ENCODE measurements at places on chromosomes 2 and 18. TPM values are rescaled to one million over a fixed set of nuclear protein-coding genes. Genes with fewer than 3 reads are reported as not detected.

FAP gene
- not detected for total RNA-seq

GPR39 gene
- not detected for total RNA-seq

RAB17 gene
- not detected for total RNA-seq

REG1A gene
- total RNA-seq, result not detected

NEB gene
- 0.26 TPM for total RNA-seq

DNAH7 gene
- total RNA-seq, result not detected

SERPINB13 gene
- not detected for total RNA-seq

RIT2 gene
- total RNA-seq, result not detected

NT5C1B gene
- total RNA-seq, result not detected

GPR155 gene
- total RNA-seq, result 13.5 TPM

CXCR4 gene
- total RNA-seq, result 160 TPM

UGT1A4 gene
- total RNA-seq, result not detected

IFIH1 gene
- 66.8 TPM for total RNA-seq

LAMA1 gene
- not detected for total RNA-seq

ERICH2 gene
- not detected for total RNA-seq

SCN3A gene
- 0.07 TPM for total RNA-seq

SULT1C3 gene
- total RNA-seq, result not detected

SOCS6 gene
- total RNA-seq, result 2.4 TPM

TCF23 gene
- total RNA-seq, result not detected

PTGR3 gene
- 33.5 TPM for total RNA-seq

TUBA4B gene
- total RNA-seq, result not detected

GRCh38 chr2:211946960-211947359 lies 591.6 kb downstream of the ERBB4 start:
- H3K4me1 ChIP-seq, result no peaks in the 10 kb centered on the region
- H3K4me3 ChIP-seq, result no peak overlapping the region
- no peaks in the 10 kb centered on the region for H3K27me3 ChIP-seq
- no peak for DNase-seq
- no peak overlapping the region for H3K27ac ChIP-seq

- no peaks in the 10 kb centered on the region for H3K27me3 ChIP-seq
- H3K27ac ChIP-seq, result no peak overlapping the region
- DNase-seq, result no peak
- H3K4me1 ChIP-seq, result peaks cover 16% of the 10 kb centered on the region
Measured at GRCh38 chr18:79191956-79192355, 122.8 kb downstream of the ATP9B start.

DNA sequence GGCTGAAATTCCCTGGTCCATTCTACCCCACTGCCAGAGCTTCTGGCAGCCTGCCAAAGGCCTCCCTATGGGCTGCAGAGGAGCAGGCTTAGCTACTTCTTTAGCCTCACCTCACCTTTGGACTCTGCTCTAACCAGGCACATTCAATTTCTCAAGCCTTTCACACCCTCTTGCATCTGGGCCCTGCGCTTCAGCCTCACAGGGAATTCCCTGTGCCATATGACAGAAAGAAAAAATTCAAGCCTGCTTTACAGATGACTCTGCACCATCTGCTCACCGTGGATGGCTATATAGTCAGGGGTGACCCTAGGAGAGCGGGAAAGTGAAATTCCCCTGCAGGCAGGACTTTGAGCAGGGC lies 62.5 kb downstream of the REEP1 start:
- DNase-seq, result no peak
- no peak overlapping the region for H3K27ac ChIP-seq
- peaks cover 20% of the 10 kb centered on the region for H3K36me3 ChIP-seq
- peaks cover 19% of the 10 kb centered on the region for H3K4me1 ChIP-seq
- peaks cover 11% of the 10 kb centered on the region for H3K27me3 ChIP-seq

- no peak overlapping the region for H3K4me3 ChIP-seq
- no peaks in the 10 kb centered on the region for H3K36me3 ChIP-seq
- no peak for DNase-seq
Measured at GRCh38 chr2:78029392-78029995, 507.3 kb upstream of the LRRTM4 start.

DNA sequence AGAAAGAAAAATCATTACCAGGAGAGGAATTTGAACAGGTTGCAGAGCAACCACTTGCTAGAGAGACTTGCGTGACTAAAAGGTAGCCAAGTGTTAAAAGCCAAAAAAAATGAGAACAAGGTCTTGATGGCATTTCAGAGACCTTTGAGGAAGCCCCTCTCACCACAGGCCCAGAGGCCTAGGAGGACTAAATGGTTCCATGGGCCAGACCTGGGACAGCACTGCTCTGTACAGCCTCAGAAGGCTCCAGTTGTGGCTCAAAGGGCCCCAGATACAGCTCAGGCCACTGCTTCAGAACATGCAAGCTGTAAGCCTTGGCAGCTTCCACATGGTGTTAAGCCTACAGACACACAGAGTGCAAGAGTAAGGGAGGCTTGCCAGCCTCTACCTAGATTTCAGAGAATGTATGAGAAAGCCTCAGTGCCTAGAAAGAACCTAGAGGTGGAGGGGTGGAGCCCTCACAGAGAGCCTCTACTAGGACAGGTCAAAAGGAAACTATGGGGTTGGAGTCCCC lies 15.3 kb downstream of the CNDP1 start:
- no peak overlapping the region for H3K27ac ChIP-seq
- H3K27me3 ChIP-seq, result peaks cover 17% of the 10 kb centered on the region
- H3K4me1 ChIP-seq, result peaks cover 4% of the 10 kb centered on the region

GRCh38 chr2:127680706-127681287 lies 5.5 kb upstream of the LIMS2 start:
- no peak for DNase-seq
- no peaks in the 10 kb centered on the region for H3K36me3 ChIP-seq
- H3K4me3 ChIP-seq, result no peak overlapping the region
- peaks cover 49% of the 10 kb centered on the region for H3K27me3 ChIP-seq
- peaks cover 2% of the 10 kb centered on the region for H3K4me1 ChIP-seq

GRCh38 chr2:120287183-120288015 lies 34.7 kb downstream of the RALB start:
- peak overlapping the region; percentile 77 for H3K27ac ChIP-seq
- peaks cover 50% of the 10 kb centered on the region for H3K4me1 ChIP-seq
- peak overlapping the region; percentile 28 for H3K4me3 ChIP-seq
- H3K27me3 ChIP-seq, result no peaks in the 10 kb centered on the region

DNA sequence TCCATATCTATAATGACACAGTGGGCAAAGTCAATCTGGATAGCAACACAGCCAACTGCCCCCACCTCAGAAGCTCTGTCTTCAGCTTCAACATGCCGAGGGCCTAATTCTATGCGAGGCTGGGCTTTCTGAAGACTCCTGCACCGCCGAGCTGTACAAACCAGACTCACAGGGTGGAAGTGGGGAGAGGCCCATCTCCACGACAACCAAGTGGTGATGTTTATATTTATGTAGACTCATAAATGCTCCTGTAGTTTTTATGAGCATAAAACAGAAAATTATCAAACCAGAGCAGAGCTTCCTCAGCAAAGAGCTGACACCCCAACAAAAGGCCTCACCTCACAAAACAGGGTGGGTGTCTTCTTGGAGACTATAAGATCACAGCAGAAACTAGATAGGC lies 77.0 kb upstream of the LGALSL start:
- no peaks in the 10 kb centered on the region for H3K4me1 ChIP-seq
- no peak overlapping the region for H3K27ac ChIP-seq
- H3K27me3 ChIP-seq, result peaks cover 15% of the 10 kb centered on the region
- no peaks in the 10 kb centered on the region for H3K36me3 ChIP-seq
- H3K4me3 ChIP-seq, result no peak overlapping the region

GRCh38 chr2:241672243-241673188 lies 14.1 kb downstream of the DTYMK start:
- H3K27ac ChIP-seq, result peak overlapping the region; percentile 45
- peaks cover 18% of the 10 kb centered on the region for H3K4me1 ChIP-seq
- no peak for DNase-seq

GRCh38 chr2:99085421-99085820 lies 56.1 kb upstream of the C2orf15 start:
- no peak for DNase-seq
- H3K27ac ChIP-seq, result no peak overlapping the region
- no peaks in the 10 kb centered on the region for H3K36me3 ChIP-seq
- H3K4me1 ChIP-seq, result peaks cover 4% of the 10 kb centered on the region
- peaks cover 36% of the 10 kb centered on the region for H3K27me3 ChIP-seq

- H3K27ac ChIP-seq, result no peak overlapping the region
- H3K4me1 ChIP-seq, result peaks cover 44% of the 10 kb centered on the region
- DNase-seq, result peak; percentile 42
Measured at GRCh38 chr2:98908931-98909316, 27.1 kb downstream of the CRACDL start.

DNA sequence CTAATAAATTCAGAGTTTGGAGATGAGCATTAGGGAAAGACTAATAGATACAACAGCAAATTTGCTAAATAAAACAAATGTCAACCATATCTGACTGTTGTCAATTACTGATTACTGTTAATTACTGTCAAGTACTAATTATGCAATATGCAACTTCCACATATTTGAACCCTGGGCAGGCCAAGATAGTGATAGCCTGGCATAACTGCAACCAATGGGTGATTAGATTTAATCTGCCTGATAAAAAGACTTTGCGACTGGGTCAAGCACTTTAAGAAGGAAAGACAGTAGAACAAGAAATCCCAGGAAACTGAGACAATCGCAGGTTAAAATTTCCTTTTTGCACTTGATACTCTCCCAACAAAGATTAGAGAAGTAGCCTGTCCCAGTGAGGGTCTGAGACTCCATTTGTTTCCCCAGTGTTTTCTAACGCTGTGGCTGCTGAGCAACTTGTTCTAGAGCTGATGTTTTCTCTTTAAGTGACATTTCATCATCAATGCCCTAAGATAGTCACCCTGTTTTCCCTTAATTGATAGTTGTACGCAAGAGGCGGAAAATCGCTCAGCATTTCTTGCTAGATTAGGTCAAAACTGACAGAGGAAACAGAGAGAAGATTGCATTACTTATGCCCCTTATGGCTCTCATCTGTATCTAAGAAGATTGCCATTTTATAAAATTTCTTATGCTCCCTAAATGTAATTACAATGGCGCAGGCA lies 17.8 kb downstream of the ARHGAP15 start:
- no peak overlapping the region for H3K4me3 ChIP-seq
- H3K36me3 ChIP-seq, result peaks cover 55% of the 10 kb centered on the region
- peaks cover 69% of the 10 kb centered on the region for H3K4me1 ChIP-seq
- no peak overlapping the region for H3K27ac ChIP-seq
- DNase-seq, result no peak

GRCh38 chr2:237894396-237894979 lies 35.1 kb downstream of the RAMP1 start:
- no peak for DNase-seq
- peaks cover 43% of the 10 kb centered on the region for H3K4me1 ChIP-seq
- H3K27me3 ChIP-seq, result no peaks in the 10 kb centered on the region

GRCh38 chr2:64988420-64989125 lies 626 bp upstream of the SLC1A4 start:
- peaks cover 75% of the 10 kb centered on the region for H3K4me1 ChIP-seq
- peak overlapping the region; percentile 75 for H3K4me3 ChIP-seq
- peak; percentile 91 for DNase-seq
- peaks cover 3% of the 10 kb centered on the region for H3K27me3 ChIP-seq
- peak overlapping the region; percentile 78 for H3K27ac ChIP-seq

- H3K36me3 ChIP-seq, result no peaks in the 10 kb centered on the region
- DNase-seq, result no peak
- no peak overlapping the region for H3K27ac ChIP-seq
- no peaks in the 10 kb centered on the region for H3K4me1 ChIP-seq
Measured at GRCh38 chr2:206693399-206694137, 24.6 kb downstream of the DYTN start.

GRCh38 chr18:59057969-59058368 lies 81.7 kb upstream of the SEC11C start:
- H3K4me3 ChIP-seq, result no peak overlapping the region
- no peak overlapping the region for H3K27ac ChIP-seq
- no peaks in the 10 kb centered on the region for H3K36me3 ChIP-seq
- no peak for DNase-seq
- H3K27me3 ChIP-seq, result peaks cover 8% of the 10 kb centered on the region

DNA sequence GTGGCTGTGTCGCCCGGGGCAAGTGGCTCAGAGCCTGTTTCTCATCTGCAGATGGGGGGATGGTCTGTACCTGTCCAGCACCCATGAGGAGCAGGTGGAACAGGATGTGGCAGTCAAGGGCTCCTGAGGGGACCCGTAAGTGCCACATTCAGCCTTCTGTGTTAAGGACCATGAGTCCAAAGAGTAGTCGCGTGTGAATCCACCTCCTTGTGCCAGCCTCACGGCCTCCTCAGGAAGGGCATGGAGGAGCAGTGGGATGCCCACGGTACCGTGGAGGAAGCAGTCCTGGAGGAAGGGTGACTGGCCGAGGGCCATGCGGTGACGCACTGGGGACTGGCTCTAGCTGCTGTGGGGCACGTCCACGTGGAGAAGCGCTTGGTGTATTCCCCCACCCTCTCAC lies 61.1 kb downstream of the ODC1 start:
- H3K4me1 ChIP-seq, result peaks cover 37% of the 10 kb centered on the region
- H3K27me3 ChIP-seq, result no peaks in the 10 kb centered on the region
- no peaks in the 10 kb centered on the region for H3K36me3 ChIP-seq
- no peak overlapping the region for H3K4me3 ChIP-seq

- H3K27me3 ChIP-seq, result no peaks in the 10 kb centered on the region
- no peaks in the 10 kb centered on the region for H3K4me1 ChIP-seq
- H3K36me3 ChIP-seq, result no peaks in the 10 kb centered on the region
- no peak for DNase-seq
Measured at GRCh38 chr2:153404792-153405191, 73.8 kb downstream of the RPRM start.

GRCh38 chr2:46847185-46847710 lies 68.4 kb downstream of the MCFD2 start:
- no peaks in the 10 kb centered on the region for H3K36me3 ChIP-seq
- H3K4me1 ChIP-seq, result no peaks in the 10 kb centered on the region
- no peak overlapping the region for H3K27ac ChIP-seq
- H3K4me3 ChIP-seq, result no peak overlapping the region
- peaks cover 27% of the 10 kb centered on the region for H3K27me3 ChIP-seq
- DNase-seq, result no peak

DNA sequence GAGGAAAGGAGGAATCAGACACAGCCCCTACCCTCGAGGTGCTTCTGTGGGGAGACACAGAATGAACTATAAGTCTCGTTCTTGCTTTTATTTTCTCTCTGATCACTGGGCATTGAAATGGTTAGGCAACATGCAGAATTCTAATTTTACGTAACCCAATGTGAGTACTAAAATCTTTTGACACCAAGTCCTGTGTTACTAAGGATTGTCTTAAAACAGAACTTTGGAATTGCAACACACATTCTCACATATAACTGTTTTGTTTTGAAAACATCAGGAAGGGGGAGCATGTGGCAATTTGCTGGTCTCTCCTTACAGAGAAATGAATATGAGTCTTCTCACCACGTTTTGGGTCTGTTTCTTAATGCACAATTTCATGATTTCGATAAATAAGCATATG lies 23.6 kb upstream of the SULT1C4 start:
- H3K27ac ChIP-seq, result no peak overlapping the region
- H3K27me3 ChIP-seq, result peaks cover 25% of the 10 kb centered on the region
- DNase-seq, result no peak
- peaks cover under 1% of the 10 kb centered on the region for H3K4me1 ChIP-seq

GRCh38 chr2:65085148-65085547 lies 28.9 kb downstream of the CEP68 start:
- H3K4me3 ChIP-seq, result no peak overlapping the region
- H3K36me3 ChIP-seq, result peaks cover 49% of the 10 kb centered on the region
- no peak overlapping the region for H3K27ac ChIP-seq
- no peaks in the 10 kb centered on the region for H3K27me3 ChIP-seq

GRCh38 chr18:60406721-60407120 lies 34.1 kb upstream of the MC4R start:
- H3K27ac ChIP-seq, result no peak overlapping the region
- H3K4me3 ChIP-seq, result no peak overlapping the region
- H3K36me3 ChIP-seq, result no peaks in the 10 kb centered on the region
- H3K27me3 ChIP-seq, result no peaks in the 10 kb centered on the region
- no peaks in the 10 kb centered on the region for H3K4me1 ChIP-seq

- no peaks in the 10 kb centered on the region for H3K36me3 ChIP-seq
- H3K4me1 ChIP-seq, result no peaks in the 10 kb centered on the region
- no peak for DNase-seq
- no peak overlapping the region for H3K4me3 ChIP-seq
Measured at GRCh38 chr18:74425876-74426275, 31.2 kb downstream of the DIPK1C start.
